ENCODE measurements at places on chromosomes 2 and 18.

DNA sequence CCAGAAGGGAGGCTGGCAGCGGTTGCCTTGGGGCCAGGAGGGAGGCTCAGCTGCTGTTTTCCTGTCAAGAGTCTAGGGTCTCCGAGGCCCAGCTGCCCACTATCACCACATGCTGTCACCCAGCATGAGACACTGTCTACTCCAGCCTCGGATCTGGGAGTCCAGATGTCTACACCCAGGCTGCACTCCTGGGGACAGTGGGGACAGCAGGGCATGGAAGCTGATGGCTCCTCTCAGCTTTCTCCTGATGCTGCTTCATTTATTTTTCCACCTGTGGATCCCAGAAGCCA, 134.0 kb downstream of the PTGR3 start:
- DNase-seq = no peak

DNA sequence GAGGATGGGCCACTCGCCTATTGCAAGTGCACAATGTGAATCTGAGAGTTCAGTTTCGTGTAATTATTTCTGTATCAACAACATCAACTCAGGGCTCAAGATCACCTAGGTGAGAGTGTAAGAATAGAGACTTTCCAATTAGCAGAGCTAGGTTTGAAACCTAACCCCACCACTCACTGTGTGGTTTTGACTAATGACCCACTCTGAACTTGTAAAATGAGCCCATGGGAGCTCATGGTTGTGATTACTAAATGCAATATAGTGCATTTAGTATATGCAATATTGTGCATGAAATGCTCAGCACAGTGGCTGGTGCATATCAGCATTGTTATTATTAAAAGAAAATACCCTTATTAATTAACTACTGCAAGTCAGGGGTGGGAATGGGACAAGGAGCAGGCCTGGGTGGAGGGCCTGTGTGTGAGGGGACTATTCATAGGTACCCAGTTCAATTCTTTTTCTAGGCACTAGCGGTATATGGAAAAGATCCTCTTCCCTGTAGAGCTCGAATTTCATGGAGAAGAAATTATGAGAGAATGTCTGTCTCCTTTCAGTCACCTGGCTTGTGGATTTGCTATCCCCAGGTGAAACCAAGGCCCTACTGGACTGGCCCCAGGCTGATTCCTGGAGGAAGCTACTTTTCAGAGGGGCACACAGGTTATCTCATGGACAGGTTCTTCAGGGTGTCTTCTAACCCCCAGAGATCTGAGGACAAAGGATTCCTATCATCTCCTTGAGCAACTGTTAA, 169.5 kb downstream of the GFPT1 start:
- DNase-seq = no peak

DNA sequence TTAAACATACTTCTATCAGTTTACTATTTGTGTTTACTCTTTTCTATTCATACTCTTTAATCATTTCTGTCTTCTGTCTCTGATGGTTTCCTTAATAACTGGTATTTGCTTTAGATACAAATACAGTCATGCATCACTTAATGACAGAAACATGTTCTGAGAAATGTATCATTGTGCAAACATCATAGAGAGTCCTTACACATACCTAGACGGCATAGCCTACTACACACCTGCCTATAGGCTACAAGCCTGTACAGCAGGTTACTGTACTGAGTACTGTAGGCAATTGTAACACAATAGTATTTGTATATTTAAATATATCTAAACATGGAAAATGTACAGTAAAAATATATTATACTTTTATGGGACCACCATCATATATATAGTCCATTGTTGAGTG, 36.3 kb downstream of the VSNL1 start:
- no peak for DNase-seq

GRCh38 chr2:11406958-11407381, 59.0 kb downstream of the E2F6 start:
- DNase-seq = peak; percentile 95

GRCh38 chr2:20706217-20706616, 39.3 kb downstream of the GDF7 start:
- no peak for DNase-seq

- no peak for DNase-seq
Observed at GRCh38 chr2:151984424-151985083, 114.3 kb downstream of the CACNB4 start.

DNA sequence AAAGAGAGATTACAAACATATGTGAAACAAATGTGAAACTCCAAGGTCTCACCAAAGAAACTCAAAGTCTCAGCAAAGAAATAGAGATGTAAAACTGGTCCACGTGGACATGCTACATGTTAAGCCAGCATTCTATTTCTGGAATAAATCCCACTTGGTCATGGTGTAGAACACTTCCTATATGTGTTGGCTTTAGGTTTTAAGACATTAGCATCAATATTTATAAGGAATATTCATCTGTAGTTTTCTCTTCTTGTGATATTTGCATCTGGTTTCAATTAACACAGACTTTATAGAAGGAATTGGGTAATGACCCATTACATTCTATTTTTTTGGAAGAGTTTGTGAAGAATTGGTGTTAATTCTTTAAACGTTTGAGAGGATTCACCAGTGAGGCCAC, 133.1 kb downstream of the COPS8 start:
- DNase-seq = peak; percentile 67

DNA sequence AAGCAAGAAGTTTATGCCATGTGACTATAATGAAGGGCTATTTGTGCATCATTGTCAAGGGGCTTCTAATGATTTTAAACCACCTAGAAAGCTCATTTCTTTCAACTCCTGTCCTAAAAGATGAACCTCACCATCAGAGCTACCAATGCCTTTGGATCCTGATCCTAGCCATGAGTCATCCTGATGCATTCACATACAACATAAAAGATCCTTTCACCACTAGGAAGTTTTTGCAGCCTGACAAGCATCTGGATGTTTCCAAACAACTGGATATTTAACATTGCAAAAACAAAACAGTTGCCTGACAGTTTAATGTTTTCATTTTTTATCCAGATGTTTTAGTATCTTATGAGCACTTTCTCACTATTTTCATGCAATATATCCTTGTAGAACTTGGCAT, 425.3 kb downstream of the MBD2 start:
- DNase-seq = peak; percentile 58

- no peak for DNase-seq
Observed at GRCh38 chr2:171410624-171411023, 23.2 kb downstream of the METTL8 start.

GRCh38 chr2:129763190-129763846, 216.1 kb upstream of the RAB6C start:
- no peak for DNase-seq

DNA sequence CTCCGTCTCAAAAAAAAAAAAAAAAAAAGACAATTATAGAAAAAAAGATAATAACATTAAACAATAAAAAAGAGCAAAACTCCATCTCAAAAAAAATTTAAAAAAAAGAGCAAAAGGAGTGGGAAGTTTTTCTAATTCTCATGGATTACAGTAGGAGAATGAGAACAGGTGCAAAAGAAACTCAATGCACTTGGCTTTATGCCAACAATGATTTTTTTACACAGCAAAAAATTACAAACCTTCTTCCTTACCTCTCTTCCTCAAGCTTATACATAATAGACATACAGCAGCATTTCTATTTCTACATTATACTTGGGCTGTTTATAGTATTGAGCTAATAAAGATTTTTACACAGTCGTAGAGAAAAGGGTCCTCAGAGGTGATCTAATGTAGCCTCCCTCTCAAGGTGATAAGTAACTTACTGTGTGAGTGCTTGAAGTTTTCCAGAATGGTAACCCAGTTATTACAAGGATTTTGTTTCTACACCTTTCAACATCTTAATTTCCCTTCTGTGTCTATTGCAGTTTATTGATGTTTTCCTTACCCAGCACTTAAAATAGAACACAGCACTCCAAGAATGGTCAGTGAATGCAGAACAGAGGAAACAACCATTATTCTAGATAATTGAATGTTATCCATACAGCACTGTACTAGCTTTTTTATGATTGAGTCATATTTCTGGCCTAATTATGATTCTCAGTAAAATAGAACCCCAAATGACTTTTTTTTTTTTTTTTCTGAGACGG, 34.9 kb upstream of the RNF138 start:
- no peak for DNase-seq

DNA sequence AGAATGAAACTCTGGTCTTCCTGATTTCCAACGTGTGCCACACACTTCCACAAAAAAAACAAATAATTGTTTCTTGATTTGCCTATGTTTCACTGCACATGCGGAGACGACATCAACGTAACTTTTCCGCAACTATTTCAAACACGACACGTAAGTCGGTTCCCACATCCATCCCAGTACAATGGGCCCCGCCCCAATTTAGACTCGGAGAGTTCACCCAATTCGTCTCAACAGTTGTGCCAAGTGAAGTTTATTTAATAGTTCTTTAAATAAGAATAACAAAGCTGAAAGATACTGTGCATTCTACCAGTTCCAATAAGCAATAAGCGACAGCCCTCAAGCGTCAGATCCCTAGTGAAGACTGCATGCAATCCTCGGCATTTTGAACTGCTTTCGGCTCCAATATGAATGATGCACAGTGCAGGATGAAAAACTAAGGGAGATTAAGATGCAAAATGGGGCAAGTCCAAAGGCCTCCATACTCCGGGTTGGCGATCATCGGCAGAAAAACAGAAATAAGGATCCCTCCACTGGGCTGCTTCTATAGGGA, 664 bp downstream of the CCT4 start:
- peak; percentile 35 for DNase-seq

DNA sequence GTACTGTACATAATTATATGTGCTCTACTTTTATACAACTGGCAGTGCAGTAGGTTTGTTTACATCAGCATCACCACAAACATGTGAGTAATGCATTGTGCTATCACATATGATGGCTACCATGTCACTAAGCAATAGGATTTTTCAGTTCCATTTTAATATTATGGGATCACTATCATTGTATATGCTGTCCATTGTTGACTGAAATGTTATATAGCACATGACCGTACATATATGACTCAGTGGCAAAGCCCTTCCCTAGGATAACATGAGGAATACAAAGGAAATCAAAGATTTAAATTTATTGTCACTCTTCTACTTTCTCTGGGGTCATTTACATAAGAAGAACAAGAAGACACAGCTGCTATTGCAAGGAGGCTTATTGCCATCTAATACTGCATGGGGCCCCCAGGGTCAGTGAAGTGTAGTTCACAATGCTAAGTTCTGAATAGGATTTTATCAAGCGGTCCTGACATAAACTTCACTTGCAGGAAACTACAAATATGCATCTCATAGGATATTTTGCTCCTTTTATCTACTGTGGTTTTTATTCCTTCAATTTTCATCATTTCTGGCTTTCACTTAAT, 21.8 kb downstream of the PDE1A start:
- DNase-seq = no peak

DNA sequence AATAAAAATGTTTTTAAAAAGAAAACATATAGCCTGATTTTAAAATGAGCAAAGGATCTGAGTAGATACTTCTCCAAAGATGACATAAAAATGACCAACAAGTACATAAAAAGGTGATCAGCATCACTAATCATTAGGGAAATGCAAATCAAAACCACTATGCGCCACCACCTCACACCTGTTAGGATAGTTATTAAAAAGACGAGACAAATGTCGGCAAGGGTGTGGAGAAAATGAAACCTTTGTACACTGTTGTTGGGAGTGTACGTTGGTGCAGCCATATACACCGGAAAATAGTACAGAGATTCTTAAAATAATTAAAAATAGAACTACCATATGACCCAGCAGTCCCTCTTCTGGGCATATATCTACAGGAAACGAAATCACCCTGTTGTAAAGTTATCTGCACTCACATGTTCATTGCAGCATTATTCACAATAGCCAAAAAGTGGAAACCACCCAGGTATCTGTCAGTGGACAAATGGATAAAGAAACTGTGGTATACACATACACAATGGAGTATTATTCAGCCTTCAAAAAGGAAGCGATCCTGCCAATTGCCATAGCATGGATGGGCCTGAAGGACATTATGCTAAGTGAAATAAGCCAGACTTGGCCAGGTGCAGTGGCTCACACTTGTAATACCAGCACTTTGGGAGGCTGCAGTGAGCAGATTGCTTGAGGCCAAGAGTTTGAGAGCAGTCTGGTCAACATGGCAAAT, 91.6 kb downstream of the PRKRA start:
- no peak for DNase-seq

DNA sequence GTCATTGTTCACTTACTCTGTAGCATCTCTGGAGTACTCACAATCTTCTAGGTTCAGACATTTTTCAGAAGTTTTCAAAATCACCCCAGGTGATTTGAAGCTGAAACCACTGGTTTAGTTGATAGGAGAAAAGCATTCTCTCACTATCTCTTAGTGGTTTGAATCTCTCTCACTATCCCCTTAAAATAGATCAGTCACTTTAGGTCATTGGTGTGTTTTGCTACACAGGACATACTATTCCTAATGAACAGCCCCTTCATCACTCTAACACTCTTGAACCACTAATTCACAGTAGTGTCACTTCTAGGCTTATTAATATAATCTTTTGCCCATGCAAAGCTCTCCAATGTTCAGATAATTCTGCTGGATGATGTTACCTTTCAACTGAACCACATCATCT, 34.5 kb downstream of the LYPD6 start:
- DNase-seq = no peak

GRCh38 chr2:176504440-176504839, 235.2 kb downstream of the MTX2 start:
- no peak for DNase-seq

GRCh38 chr2:159093497-159093896, 125.1 kb downstream of the TANC1 start:
- no peak for DNase-seq

- DNase-seq = peak; percentile 72
Observed at GRCh38 chr2:112259509-112260294, 4.9 kb upstream of the ZC3H8 start.

GRCh38 chr2:30412047-30412683, 34.9 kb upstream of the LCLAT1 start:
- DNase-seq = peak; percentile 30

- DNase-seq = peak; percentile 13
Observed at GRCh38 chr18:73778032-73778359, 369.6 kb downstream of the FBXO15 start.

- no peak for DNase-seq
Observed at GRCh38 chr2:100113990-100114433, 28.4 kb downstream of the AFF3 start.

DNA sequence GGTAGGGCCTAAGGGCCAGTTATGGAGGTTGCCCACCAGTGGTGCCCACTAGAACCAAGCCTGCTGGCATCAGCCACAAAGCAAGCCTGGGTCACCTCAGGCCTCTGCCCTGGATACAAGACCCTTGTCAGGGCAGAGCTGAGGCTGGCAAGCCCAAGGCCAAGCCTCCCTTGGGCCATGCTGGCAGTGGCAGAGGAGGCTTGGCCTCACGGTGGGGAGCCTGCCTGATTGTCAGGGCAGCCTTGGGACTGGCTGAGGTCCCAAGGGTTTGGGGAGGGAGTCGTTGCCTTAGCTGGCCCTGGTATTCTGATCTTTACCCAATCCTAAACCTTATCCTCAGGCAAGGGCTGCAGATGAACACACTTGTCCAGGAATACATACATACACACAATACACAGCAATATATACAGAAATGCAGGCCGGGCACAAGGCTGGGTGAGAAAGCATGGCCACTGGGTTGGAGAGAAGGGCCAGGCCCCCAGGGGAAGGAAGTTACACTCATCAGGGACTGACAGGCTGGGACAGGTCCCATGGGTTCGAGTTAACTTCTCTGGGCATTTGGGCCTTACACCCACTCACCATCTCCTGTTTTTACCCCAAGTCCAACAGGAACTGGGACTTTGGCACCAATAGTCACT, 21.0 kb downstream of the CCT7 start:
- DNase-seq = no peak

- peak; percentile 2 for DNase-seq
Observed at GRCh38 chr2:232203166-232203891, 175.2 kb upstream of the ALPP start.

GRCh38 chr2:145792745-145793144, 1272.8 kb upstream of the ZEB2 start:
- DNase-seq = no peak

- DNase-seq = no peak
Observed at GRCh38 chr2:101714118-101714517, 16.6 kb downstream of the MAP4K4 start.
